ENCODE measurements at places on chromosomes 11 and 22.

DNA sequence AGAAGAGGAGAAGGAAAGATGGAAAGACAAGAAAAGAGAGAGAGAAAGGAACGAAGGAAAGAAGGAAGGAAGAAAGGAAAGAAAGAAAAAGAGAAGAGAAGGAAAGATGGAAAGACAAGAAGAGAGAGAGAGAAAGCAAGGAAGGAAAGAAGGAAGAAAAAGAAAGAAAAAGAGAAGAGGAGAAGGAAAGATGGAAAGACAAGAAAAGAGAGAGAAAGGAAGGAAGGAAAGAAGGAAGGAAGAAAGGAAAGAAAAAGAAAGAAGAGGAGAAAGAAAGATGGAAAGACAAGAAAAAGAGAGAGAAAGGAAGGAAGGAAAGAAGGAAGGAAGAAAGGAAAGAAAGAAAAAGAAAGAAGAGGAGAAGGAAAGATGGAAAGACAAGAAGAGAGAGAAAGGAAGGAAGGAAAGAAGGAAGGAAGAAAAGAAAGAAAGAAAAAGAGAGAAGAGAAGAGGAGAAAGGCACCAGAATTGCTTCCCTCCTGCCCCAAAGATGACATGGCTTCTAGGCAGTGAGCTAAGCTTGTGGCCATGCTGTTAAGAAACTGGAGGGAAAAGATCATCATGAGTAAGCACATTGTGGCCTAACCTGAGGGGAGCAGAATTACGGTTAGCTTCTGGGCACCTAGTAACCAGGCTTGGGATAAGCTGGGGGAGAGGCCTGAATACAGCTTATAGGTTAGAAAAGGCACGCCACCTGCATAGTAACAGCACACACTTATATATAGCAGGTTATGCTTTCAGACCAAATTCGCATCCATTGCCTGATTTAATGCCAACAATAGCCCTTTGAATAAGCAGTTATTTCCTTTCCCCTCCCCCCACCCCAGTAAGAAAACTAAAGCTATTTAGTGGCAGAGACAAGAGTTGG is 2.3 kb upstream of the ST3GAL4 start:
- no peak for DNase-seq

GRCh38 chr11:128469220-128469619 is 118.1 kb downstream of the ETS1 start:
- no peak for DNase-seq

DNA sequence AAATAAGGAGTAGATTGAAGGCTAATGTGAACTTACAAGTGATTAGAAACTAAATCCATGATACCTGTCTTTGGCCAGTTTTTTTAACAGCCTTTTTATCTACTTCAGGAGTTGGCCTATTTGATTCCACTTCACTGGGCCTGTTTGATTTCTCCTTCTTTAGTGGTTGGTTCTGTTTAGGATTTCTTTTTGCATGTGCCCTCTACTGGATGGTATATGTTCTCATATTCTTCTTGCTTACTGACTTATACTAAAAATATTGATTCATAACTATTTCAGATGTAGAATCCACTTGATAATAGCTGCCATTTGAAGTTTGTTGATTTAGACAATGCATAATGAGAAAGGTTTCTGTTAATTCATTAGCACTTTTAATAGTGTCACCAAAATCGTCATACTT is 53.9 kb downstream of the USP47 start:
- DNase-seq: no peak

GRCh38 chr11:78031629-78032028 is 8.6 kb upstream of the KCTD14 start:
- DNase-seq: no peak
